T-helper 17 cell (primary cell): ENCODE measurements at places on chromosomes 3 and 15.

- DNase-seq = no peak
Observed at GRCh38 chr3:126665221-126665936, 10.5 kb upstream of the TXNRD3 start.

DNA sequence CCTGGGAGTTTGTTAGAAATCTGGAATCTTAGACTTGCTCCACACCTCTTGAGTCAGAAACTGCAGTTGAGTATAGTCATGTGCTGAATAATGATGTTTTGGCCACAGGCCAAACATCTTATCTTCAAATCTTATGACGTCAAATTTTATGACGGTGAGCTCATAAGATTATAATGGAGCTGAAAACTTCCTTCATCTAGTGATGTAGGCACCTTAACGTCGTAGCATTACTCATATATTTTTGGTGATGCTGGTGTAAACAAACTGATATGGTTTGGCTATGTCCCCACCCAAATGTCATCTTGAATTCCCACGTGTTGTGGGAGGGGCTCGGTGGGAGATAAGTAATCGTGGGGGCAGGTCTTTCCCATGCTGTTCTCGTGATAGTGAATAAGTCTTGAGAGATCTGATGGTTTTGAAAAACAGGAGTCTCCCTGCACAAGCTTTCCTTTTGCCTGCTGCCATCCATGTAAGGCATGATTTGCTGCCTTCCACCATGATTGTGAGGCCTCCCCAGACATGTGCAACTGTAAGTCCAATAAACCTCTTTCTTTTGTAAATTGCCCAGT is 268.0 kb upstream of the PROK2 start:
- no peak for DNase-seq

DNA sequence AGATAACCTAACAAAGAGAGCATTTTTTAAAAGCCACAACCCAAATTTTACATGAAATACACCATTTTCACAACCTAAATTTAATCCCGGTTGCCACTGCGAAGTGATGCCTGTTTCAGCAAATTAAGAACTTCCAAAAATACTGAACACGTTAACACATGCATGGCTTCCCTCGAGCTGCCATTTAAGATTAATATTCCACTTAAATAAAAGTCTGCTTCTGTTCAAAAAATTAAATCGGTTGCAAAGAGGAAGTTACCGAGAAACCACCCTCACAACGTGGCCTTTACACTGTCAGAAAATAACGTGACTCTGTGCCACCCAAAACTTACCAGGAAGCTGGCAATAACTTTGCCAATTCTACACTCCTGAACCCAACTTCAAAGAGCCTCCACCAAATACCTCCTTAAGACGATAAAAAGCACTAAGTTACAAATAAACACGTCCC is 1.2 kb downstream of the TBL1XR1 start:
- DNase-seq = no peak

DNA sequence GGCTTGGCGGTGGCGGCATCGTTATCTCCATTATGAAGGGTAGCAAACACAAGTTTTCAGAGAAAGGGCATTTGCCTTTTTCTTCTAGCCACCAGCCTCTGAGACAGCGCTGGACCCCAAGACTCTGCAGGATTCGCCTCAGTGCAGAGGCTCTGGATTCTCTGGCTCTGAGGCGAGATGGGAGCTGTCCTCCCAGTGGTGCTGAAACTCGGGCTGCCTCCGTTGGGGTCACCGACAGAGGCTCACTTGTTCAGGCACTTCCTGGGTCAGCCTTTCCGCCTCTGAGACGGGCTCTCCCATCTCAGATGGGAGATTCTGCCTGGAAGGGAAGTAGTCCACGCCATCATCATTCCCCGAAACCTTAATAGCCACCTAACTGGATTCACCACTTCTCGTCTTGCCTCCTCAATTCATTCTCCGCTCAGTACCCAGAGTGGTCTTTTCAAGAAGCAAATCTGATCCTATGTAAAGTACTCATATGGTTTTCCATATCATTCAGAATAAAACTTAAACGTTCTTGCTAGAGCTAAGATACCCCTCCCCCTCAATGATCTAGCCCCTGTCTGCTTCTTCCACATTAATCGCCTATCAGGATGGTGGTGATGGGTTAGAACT is 76.9 kb downstream of the RHCG start:
- DNase-seq = no peak

DNA sequence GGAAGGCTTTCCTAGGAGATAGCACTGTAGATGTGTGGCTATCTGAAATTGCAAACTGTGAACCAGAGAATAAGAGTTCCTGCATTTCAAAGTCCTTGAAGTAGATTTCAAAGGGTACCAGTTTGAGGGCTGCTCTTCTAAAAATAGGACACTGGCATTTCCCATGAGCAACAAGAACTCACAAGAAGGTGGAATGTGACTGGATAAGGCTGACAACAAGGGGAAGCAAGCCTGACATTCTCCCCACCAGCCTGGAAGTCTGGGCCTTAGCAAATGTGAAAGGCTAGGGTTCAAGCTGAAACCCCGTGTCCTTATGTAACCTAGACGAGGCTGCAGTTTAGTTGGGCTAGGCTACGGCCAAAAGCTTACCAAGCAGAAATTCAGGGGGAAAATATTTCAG is 18.7 kb upstream of the TJP1 start:
- no peak for DNase-seq

DNA sequence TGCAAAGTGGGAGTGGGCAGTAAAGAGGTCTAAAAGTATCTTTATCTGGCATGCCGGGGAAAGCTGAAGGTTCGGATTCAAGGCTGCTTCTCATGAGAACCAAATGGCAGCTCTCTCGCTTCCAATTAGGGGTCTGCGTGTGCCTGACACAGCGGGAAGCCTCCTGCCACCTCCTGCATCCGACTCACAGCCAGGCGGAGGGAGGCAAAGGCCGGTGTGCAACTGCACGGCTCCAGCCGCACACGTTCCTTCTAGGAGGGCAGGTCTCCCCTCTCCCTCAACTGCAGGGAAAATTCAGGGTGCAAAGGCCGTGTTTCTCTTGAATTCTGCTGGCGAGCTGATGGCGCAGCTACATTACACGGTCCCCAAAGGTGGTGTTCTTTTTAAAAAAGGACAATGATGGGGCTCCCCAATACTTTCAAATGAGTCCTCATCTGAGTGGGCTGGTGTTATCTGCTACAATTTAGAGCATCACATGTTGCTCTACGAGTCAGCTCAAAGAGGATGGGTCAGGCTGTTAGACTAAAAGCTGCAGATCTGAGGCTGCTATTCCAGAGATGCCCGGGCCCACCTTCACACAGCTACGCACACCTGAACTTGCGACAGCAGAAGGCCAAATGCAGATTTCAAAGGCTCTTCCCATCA is 226.6 kb downstream of the ADAMTS17 start:
- no peak for DNase-seq

- DNase-seq = no peak
Observed at GRCh38 chr3:72537448-72537847, 310.8 kb downstream of the SHQ1 start.

DNA sequence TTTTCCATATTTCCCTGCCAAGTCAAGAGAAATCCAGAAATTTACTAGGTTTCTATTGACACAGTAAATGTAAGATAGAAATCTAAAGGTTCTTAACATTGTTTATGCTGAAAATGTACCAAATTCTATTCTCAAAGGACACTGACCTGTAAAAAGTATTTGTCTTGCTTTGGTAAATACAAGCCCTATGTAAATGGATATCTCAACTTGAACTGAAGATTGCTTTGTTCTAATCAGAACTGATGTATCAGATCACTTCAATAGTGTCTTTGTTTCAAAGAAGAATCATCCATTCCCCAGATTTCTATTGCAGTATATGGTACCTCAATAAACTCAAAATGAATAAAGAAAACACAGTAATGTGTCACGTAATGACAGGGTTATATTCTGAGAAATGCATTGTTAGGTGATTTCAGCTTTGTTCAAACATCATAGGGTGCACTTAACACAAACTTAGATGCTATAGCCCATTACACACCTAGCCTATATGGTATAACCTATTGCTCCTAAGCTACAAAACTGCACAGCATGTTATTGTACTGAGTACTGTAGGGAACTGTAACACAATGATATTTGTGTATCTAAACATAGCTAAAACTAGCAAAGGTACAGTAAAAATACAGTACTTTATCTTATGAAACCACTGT is 143.5 kb upstream of the NECTIN3 start:
- DNase-seq = no peak

DNA sequence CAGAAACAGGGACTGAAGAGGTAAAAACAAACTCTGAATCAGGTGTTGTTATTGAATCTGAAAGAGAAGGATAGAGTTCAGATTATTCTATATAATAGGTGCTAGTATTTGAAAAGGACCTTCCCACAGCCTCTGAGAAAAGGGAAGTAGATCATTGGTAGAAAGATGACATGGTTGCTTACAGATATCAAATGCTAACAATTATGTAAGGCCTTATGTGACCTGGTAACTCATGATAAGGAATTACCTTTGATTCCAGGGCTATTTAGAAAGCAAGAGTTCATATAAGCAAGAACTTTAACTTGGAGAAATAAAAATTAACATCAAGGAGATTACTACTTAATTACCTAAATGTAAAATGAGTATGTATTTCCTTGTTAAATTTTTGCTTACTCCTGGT is 7.6 kb downstream of the SLC27A2 start:
- DNase-seq = no peak

DNA sequence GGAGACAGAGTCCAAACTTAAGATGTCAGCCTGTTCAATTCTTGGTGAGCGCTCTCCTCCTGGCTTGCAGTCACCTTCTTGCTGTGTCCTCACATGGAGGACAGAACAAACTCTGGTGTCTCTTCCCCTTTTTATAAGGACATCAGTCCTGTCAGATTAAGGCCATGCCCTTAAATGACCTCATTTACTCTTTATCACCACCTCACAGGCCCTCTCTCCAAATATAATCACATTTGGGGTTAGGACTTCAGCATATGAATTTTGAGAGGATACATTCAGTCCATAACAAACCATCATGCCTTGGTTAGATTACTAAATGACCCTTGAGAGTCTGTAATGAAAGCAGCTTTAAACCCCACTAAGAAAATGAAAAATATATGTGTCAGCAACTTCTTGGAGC is 175.2 kb downstream of the TAFA4 start:
- no peak for DNase-seq

DNA sequence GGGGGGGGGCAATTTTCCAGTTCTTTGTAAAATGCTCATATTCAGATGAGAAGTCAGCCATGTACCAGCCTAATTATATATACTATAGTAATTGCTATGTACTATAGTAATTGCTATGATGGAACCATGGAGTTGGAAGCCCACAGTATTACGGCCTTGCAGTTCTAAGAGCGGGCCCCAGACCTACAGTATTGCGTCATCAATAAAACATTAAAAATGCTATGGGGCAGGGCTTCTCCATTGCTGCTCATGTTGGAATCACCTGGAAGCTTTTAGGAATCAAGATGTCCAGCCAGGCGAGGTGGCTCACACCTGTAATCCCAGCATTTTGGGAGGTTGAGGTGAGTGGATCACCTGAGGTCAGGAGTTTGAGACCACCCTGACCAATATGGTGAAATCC is 443.7 kb upstream of the GRM7 start:
- DNase-seq = no peak

- no peak for DNase-seq
Observed at GRCh38 chr3:149122721-149123578, 6.5 kb upstream of the HPS3 start.

DNA sequence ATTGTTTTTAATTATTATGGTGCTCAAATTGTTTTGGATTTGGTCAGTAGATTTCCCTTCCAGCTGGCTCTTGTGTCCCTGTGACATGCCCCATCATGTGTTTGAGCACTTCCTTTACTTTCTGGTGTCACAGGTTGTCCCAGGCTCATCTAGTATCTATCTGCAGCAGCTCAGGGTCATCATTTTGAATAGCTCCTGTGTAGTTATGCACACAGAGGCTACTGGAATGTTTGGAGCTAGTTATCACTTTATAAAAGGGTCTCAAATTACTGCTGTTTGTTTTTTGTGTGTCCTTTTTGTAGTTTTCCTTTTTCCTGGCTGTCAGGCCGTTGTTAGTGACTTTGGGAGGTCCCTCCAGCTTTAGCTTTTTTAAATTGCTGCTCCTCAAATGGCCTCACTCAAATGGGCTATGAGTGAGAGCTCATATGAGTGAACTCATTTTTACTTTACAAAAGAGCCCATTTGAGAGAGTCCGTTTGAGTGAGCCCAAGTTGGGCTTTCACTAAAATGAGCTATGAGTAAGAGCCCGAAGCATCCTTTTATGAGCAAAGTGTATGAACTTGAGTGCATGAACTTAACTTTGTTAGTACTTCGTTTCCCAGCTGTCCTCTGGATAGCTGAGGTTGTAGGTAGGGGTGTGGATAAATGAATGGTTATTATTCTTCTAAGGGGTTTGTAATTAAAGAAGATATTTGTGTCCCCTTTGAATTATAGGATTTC is 43.8 kb downstream of the SQOR start:
- no peak for DNase-seq

- DNase-seq = no peak
Observed at GRCh38 chr3:158085931-158086330, 20.3 kb downstream of the SHOX2 start.

- no peak for DNase-seq
Observed at GRCh38 chr3:190097617-190098016, 23.1 kb downstream of the P3H2 start.

GRCh38 chr3:16151109-16151508 is 23.4 kb upstream of the GALNT15 start:
- DNase-seq = no peak

DNA sequence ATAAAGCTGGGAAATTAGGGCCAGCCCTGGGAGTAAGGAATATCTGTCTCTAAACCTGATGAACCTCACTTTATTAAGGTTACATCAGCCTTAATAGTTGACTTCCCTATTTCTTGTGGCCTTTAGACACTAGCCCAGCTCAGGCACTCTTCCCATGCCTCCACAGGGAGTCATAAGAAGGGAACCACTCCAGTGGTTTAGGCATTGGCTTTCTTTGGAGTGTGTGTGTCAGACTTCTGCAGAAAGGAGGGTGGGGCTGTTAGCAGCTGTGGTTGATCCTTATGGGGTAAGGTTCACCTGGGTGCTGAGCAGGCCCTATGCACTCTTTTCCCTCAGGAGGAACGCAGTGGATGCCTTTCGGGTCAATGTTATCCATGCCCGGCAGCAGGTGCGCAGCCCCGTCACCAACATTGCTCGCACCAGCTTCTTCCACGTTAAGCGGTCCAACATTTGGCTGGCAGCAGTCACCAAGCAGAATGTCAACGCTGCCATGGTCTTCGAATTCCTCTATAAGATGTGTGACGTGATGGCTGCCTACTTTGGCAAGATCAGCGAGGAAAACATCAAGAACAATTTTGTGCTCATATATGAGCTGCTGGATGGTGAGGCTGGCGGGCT is 4.0 kb downstream of the AP2M1 start:
- no peak for DNase-seq

GRCh38 chr3:135997554-135998320 is 32.2 kb downstream of the PPP2R3A start:
- DNase-seq = no peak
